ENCODE measurements at places on chromosomes 2 and 18.

GRCh38 chr2:231613331-231613662 lies 20.6 kb downstream of the TEX44 start:
- DNase-seq: peak; percentile 62

- no peak for DNase-seq
Measured at GRCh38 chr18:28823506-28824182, 646.7 kb upstream of the CDH2 start.

GRCh38 chr2:229453230-229453629 lies 182.1 kb upstream of the PID1 start:
- no peak for DNase-seq

DNA sequence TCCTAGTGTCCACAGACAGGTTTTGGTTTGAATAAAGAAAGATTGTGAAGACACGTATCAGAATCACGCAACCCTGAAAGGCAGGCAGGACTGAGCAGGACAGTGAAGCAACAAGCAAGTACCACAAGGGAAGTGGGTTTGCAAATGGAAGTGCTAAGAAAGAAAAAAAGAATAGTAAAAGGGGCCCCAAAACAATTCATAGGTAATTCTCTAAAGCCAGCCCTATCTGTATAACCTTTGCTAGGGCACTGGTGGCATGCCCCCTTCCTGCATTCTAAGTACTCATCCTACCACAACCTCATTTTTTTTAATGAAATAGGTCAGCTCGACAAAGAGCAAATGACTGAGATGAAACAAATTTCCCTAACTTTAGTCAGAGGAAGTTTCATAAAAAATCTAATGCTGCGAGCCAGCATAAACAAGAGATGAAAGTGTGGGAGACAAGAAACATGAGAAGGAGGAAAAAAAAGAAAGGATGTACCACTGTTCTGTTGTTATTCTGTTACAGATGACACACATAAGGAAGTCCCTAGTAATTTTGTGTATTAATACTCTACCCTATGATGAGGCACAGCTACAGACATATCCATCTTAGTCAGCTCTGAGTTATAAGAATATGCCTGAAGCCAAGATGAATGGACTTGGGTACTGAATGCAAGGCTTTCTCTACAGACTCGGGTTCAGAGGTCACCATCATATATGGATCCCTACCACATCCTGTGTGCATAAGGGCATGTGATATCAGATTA lies 32.2 kb downstream of the IKZF2 start:
- DNase-seq: no peak

DNA sequence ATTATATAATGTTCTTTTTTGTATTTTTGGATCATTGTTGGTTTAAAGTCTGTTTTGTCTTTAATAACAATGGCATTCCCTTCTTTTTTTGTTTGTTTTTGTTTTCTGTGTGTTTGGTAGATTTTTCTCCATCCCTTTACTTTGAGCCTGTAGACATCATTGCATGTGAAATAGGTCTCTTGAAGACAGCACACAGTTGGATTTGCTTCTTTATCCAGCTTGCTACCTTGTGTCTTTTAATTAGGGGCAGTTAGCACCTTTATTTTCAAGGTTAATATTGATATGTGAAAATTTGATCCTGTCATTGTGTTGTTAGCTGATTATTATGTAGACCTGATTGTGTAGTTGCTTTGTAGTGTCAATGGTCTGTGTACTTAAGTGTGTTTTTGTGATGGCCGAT lies 235.7 kb downstream of the KCNJ3 start:
- no peak for DNase-seq

GRCh38 chr2:102437122-102437521 lies 14.2 kb downstream of the IL18RAP start:
- no peak for DNase-seq

- no peak for DNase-seq
Measured at GRCh38 chr18:45456090-45457021, 158.9 kb upstream of the SLC14A2 start.

DNA sequence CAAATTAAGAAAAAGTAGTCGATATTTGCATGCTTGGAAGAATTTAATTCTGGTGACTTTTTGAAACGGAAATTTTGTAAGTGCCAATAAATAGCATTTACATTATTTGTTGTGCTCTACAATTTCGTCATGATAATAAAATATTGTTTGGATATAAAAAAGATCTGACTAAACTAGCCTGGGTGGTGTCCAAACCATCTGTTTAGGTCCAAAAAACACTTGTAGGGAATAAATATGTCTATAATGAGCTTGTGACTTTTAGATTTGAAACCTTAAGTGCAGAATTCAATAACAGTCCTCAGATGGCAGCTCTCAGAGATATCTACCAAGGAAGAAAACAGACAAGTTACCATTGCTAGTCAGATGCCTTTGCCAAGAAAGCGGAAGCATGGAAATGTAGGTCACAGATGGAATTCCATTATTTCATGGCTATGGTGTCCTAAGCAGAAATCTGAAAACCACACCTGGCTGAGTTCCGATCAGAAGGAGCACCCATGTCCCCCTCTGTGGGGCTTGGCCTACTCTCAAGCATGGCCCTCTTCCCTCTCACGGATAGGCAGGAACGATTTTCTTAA lies 731.1 kb downstream of the RNF144A start:
- DNase-seq: peak; percentile 87

DNA sequence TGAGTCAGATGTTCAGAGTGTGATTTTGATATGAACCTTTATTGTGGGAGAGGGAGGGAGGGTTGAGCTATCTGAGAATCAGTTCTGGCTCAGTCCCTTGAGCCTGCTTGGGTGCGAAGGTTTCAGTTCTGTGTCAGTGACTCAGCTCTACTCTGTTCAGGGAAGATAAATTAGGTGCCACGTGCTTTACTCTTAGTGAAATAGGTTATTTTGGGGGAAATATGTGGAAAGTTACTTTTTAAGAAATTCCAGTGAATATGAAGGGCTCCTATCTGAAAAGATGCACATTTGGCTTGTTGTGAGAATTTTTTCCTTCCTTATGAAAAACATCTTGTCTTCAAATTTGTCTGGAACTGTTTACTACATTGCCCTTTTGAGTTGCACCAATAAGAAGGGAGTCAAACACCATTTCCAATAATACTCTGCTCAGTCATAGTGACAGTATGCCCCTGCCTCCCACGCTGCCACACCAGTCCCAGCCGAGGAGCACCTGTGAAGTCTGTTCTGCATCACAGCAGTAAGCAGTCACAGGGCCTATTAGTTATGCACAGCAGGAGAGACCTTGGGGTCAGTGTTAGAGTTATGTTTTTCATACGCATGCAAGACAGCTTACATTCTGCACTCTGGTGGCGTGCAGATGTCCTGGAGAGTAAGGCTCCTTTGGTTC lies 32.8 kb upstream of the DNAH7 start:
- no peak for DNase-seq

GRCh38 chr2:191382801-191383200 lies 137.6 kb downstream of the MYO1B start:
- DNase-seq: no peak

- DNase-seq: peak; percentile 37
Measured at GRCh38 chr2:179796213-179797007, 65.0 kb downstream of the ZNF385B start.

DNA sequence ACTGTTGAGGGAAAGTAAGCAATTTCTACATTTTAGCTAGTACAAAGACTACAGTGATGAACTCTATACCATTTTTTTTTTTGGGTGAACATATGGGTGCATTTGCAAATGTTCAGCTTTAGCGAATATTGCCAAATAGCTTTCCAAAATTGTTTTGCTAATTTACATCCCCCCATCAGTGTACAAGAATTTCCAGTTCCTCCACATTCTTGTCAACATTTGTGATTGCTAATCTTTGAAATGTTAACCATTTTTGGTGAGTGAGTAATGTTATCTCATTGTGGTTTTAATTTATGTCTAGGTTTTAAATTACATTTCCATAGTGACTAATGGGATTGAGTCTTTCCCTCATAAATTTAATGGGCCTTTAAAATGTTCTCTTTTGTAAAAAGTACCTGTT lies 16.4 kb upstream of the CNRIP1 start:
- no peak for DNase-seq

DNA sequence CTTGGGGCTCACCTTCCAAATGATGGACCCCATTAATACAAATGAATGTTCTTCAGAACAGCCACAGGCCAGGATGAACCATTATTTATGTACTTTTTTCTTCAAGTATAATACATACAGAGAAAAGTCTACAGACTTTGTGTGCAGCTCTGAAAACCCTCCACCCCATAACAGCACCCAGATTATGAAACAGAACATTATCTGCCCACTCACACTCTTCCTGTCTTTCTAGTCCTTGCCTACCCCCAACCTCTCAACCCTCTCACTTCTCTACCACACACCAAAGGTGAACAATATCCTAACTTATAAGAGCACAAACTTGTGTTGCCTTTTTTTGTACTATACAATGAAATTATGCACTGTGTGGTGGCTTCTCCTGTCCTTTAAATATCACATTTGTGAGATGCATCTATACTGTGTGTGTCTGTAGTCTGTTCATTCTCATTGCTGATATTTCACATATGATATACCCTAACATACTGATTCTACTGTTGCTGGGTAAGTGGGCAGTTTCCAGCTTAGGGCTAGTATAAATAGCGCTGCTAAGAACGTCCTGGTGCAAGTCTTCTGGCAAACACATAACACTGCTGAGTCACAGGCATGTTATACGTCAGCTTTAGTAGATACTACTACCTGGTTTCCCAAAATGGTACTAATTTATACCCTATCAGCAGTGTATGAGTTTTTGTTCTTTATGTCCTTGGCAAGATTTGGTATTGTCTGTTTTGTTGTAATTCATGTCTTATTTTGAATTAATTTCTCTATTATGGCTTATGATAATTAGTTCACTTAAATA lies 1.0 kb upstream of the NPHP1 start:
- no peak for DNase-seq

DNA sequence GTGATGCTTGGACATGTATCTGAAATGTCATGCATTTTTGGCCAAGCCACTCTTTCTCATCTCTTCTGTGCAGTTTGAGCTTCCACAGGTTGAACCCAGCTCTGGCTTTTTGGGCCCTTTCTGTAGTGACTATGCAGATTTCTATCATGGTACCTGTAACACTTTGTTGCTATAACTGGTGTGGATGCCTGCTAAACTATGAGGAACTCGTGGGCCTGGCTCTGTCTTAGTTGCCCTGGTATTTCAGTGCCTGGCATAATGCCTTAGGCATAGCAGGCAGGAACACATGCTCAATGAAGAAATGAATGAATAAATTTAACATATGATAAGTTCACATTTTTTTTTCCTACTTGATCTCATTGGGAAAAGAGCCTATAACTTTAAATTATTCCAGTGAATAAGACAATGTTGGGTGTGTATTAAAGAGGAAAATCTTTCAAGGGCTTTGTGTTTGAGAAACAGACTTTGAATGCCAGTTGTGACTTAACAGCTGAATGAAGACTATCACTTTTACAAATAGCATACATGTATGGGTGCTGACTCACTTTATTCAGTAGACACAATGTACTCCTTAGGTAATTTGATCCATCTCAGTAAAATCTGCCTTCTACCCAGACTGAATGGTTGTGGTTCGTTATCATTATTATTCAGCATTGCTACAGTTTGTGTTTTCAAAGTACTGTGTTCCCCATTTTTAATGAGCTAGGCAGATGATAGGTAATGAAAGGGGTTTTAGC lies 86.4 kb upstream of the MAP4K3 start:
- DNase-seq: no peak

DNA sequence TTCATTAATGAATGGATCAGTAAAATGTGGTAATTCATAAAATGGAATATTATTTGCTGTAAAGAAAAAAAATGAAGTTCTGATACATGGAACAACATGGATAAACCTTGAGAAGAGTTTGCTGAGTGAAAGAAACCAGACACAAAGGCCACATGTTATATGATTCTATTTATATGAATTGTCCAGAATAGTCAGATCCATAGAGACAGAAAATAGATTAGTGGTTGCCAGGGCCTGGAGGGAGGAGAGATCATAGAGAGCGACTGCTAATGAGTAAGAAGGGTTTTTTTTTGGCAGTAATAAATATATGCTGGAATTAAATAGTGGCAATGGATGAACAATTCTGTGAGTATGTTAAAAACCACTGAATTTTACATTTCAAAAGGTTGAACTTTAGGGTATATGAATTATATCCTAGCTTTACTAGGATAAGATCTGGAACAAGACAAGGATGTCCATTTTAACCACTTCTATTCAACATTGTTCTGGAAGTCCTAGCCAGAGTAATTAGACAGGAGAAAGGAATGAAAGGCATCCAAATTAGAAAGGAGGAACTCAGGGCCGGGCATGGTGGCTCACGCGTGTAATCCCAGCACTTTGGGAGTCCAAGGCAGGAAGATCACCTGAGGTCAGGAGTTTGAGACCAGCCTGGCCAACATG lies 48.8 kb downstream of the MAPRE2 start:
- no peak for DNase-seq

DNA sequence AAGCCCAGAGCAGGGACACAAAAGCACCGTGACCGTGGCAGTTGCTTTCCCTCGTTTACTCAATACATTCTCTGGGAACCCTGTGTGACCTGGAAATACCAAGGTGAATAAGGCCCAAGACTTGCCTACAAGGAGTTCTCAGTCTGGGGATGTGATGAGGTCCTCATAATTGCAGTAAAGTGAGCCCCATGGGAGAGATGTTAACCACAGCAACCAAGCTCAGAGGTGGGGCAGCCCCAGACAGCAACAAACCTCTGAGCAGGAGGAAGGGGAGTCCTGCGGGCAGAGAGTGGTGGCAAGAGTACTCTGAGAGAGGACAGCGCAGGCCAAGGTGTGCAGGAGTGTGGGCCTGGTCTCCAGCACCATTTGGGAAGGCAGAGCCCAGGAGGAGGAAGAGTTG lies 91.6 kb downstream of the TTC32 start:
- DNase-seq: no peak

DNA sequence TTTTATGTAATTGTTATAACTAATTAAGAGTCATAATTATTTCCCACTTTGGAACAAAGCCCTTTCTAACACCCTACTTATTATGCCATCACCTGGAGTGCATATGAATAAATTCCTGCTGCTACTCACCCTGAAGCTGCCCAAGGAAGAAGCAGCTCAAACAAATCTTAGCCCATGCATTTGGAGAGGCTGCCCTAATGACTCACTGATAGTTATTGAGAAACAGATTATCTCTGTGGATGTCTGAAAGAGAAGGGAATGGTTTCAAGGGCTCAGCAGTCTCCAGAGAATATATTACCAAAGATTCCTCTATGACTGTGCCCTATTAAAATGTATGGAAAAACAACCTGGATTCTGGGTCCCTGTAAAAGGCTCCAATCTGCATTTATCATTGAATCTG lies 81.0 kb downstream of the GPR39 start:
- DNase-seq: no peak

GRCh38 chr2:28568036-28568435 lies 72.2 kb downstream of the PLB1 start:
- DNase-seq: no peak

DNA sequence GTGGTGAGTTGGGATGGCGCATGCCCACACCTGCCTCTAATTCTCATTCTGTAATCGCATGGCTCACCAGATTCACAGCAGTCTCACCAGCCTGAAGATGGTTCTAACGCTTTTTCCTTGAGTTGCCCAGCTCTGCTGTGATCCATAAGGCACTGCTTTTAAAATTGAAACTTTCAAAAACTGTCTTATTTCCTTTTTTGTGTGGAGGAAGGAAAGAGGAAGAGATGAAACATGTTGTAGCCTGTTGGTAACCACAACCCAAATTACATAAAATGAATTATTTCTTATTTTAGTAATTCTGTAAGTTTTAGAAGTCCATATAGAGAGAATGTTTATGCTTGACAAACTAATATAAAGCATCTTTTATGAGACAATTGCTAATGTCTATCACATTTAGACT lies 165.4 kb downstream of the RBM43 start:
- DNase-seq: no peak

- DNase-seq: no peak
Measured at GRCh38 chr2:55929476-55929875, 5.9 kb upstream of the EFEMP1 start.

Data from cerebellar cortex (tissue), 1 donor.